NCI-H510A (cell line): ENCODE measurements at places on chromosomes 7 and 10.

DNA sequence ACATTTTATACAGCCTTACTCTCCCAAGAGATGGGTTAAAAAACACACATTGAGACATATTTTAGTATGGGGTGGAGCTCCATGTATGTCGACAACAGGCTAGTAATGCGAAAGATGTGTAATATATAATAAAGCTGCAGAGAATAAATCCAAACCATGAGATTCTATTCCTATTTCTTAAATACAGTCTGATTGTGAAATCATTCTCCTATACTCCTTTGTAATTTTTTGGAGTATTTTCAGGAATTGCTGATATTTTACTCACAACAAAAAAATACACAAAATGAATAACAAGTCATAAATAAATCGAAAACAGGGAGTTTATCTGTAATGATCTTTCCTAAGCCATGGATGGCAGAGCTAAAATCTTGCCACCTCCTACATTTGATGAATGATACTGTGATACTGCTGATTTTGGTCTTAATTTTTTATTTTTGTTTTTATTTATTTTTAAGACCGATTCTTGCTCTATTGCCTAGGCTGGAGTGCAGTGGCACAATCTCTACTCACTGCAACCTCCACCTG lies 173.5 kb upstream of the KLF6 start:
- DNase-seq: no peak

DNA sequence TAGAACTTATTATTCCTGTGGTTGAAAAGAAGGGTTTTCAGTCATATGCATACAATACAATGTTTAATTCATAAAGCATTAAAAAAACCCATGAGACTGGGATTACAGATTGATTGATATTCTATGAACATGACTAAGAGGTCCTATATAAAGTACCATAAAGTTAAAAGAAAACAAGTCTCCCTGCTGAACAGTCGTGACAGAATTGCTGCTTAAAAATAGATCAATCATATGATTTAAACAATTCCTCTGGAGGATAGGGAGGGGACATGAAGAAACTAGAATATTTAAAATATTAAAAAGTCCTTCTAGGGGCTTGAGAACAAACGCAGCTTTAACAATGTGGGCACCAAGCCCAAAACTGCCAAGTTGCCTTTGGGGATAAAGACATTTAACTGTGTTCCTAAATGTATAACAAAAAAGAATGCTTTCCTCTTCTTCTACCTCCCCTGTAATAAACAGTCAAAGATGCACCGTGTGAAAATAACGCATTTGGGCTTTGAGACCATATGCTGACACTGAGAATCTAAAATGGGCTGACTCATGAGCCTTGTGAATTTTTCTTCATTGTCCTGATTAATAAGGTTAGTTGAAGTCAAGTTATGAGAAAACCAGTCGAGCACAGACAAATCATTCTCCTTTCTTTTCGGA lies 25.8 kb downstream of the TWIST1 start:
- no peak for DNase-seq

DNA sequence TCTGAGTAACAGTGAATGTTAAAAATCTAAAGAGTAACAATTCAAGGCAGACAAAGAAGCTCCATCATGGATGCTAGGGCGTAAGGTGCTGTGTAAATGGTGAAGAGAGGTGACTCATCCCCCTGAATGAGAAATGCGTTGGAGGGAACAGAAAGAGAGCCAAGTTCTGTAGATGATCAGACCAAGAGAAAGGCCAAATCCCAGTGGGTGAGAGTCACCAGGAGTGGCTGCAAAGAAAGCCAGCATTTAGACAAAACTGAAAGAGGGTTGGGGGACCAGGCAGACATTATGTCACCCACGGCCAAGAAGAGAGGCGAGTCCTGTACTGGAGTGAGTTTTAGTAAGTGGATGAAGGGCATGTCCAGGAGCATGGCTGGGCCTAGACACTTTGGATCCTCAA lies 153.1 kb downstream of the TRIL start:
- DNase-seq: no peak

DNA sequence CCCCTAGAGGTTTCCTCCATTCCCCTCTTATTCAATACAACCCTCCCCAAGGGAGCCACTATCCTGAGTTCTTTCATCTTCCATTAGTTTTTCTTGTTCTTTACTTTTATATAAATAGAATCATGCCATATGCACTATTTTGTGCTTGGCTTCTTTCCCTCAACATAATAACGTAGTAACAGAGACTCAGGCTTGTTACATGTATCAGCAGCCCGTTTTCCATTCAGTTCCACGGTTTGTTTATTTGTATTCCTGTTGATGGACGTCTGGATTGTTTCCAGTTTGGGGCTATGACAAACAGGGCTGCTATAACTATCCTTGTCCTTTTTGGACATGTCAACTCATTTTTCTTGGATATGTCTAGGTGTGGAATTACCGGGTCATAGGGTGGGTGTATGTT lies 264.4 kb upstream of the MKI67 start:
- DNase-seq: no peak

DNA sequence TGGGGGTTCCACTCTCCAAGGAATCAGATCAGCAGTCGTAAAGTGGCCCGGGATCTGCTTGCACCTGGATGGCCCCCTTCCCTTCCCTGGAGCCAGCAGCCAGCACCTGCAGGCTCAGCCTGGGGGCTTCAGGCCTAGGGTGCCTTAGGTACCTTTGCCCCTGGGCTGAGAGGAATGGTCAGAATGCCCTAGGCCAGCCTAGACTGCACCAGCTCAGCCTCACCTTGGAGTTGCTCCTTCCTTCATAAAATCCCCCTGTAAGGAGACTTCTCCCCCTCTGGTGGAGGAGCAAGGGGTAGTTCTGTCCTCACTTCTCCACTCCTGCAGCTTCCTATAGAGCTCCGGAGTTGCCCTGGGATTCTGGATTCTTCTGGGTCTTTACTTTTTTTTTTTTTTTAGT lies 32.4 kb upstream of the LBX1 start:
- DNase-seq: no peak

DNA sequence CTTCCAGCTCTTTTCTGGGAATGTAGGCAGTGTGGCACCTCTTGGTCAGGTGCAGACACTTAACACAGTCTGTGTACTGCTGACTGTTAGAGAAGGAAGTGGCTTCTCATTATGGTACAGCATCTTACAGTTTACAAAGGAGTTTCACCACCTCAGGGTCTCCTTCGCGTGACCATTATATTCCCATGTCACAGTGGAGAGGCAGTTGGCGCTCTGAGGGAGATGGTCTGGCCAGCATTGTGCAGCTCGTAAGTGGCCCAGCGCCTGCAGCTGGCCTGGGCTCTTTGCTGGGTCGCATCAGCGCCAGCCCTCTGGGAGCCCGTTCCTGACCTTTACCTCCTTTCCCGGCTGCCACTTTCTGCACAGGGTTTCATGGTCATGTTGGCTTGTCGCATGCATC lies 15.4 kb downstream of the TSPAN15 start:
- no peak for DNase-seq

DNA sequence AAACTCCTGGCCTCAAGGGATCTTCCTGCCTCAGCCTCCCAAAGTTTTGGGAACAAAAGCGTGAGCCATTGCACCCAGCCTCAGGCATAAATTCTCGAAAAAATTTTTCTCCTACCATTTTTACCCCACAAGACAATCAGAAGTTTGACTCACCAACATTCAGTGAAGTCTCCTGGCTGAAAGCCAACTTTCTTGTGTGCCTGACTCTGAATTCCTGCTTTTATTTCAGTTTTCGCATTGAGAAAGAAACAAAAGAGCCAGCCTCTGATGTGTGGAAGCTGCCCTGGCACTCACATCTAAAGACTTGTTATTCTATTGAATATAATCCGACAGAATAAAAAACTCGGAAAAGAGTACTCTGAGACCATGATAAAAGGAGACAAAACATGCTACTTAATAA lies 402.9 kb downstream of the MAGI2 start:
- DNase-seq: no peak

- no peak for DNase-seq
These were observed 36.8 kb upstream of the HSPA12A start for GRCh38 chr10:116779076-116779687.

DNA sequence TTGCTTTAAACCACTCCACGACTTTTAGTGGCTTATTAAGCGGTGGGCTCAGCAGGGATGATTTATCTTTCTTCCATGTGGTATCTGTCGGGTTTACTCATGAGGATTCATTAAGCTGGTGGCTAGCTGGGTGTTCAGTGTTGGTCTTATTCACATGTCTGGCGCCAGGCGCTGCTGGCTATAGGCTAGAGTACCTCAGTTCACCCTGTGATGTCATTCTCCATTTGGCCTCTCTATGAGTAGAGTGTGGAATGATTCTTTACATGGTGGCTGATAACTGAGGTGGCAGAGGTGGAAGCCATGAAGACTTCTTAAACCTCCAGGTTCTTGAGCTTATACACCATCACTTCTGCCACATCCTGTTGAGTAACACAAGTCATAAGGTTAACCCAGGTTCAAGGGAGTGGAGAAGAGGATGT lies 115.4 kb downstream of the MLLT10 start:
- DNase-seq: no peak

DNA sequence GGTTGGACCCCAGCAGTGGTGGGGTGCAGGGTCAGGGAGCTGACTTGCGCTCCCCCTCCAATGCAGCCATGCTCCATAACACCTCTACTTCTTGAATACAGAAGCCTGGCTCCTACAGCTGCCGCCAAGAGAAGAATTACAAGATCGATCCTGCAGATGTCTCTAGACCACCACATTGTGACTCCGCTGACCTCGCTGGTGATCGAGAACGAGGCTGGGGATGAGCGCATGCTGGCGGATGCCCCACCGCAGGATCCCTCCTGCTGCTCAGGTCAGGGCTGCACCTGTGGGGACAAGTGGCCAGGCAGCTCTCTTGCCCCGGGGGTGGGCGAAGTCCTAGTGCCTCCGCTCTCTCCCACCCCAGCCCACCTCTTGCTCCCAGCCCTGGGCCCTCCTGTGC lies 31.7 kb downstream of the ITIH2 start:
- no peak for DNase-seq

DNA sequence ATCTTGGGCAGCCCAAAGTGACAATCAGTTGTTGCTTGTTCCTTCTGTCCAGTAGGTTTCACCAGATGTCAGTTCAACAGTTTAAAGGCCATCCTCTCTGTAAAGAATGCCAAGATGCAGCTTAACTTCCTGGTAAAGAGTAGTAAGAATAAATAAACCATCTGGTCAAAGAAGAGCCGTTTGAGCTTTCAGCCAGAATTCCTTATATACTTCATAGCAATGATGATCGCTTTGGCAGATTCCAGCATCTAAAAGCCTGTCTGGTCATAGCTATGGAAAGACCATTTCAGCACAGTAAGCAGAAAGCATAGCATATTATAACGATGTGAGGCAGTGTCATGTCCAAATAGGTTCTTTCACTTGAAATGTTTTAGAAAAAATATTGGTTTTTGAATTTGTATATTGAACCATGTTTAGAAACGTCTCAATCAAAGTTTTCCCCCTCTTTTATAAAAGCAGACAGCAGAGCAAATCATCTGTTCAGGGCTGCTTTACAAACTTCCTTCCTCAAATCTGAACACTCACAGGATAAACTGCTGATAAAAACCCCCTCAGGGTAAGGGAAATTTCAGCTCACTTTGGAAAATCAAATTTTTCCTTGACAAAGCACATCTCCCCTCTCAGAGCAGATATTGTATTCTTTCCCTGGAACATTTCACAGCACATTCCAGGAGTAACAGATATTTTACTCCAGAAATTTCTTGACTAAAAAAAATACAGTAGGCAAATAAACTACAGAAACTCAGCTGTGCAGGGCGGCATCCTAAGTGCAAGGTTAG lies 184.1 kb downstream of the NOC3L start:
- no peak for DNase-seq

GRCh38 chr7:12961910-12962480 lies 274.6 kb downstream of the ARL4A start:
- DNase-seq: no peak
